ENCODE measurements at places on chromosomes 16 and 17.

- no peak for DNase-seq
Observed at GRCh38 chr16:49851468-49851787, 4.5 kb downstream of the ZNF423 start.

- no peak for DNase-seq
Observed at GRCh38 chr17:17081304-17081940, 39.2 kb downstream of the MPRIP start.

DNA sequence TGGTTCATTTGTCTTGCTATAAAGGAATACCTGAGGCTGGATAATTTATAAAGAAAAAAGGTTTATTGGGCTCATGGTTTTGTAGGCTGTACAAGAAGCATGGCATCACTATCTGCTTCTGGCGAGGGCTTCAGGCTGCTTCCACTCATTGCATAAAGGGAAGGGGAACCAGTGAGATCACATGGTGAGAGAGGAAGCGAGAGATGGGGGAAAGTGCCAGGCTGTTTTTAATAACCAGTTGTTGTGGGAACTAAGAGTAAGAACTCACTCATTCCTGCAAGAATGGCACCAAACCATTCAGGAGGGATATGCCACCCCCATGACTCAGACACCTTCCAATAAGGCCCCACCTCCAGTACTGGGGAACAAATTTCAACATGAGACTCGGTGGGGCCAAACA is 24.3 kb downstream of the SPECC1 start:
- DNase-seq: no peak

- peak; percentile 42 for DNase-seq
Observed at GRCh38 chr16:85564277-85565051, 48.7 kb upstream of the GSE1 start.

GRCh38 chr16:6573577-6573976 is 759.1 kb upstream of the RBFOX1 start:
- no peak for DNase-seq

DNA sequence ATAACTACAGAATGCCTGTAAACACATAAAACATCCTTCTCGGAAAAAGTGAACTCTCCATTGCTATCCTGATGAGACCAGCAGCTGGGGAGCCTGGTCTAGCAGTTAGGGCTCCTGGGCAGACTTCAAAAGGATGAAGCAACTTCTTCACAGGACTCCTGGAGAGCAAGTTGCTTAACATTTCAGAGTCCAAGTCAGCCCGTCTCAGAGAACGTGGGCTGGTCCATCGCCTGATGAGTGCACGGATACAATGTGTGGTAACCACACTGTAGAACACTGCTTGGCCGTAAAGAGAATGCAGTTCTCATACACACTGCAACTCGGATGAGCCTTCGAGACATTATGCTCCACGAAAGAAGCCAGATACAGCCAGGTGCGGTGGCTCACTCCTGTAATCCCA is 52.7 kb downstream of the TMEM235 start:
- DNase-seq: peak; percentile 38

DNA sequence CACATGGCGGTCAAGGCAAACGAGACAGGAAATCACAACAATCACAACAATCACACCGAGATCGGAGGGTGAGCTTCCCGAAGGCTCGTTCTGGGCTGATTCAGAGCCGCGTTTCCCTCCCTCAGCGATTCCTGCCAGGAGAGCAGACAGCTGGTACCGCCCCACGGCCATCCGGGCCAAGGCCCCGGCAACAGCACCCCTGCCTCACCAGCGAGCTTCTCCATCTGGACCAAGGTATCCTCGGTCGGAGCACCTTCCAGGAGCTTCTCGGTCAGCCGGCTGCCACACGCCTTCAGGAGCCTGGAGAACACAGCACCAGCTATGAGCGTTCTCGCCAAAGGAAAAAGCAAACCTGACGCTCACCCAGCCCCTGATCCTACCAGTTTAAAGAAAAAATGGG is 15.2 kb upstream of the PLD6 start:
- DNase-seq: no peak
